HuH-7.5 (cell line): ENCODE measurements at places on chromosomes 6 and 20.

GRCh38 chr6:160391419-160392116, 43.4 kb downstream of the SLC22A3 start:
- no peak for DNase-seq

DNA sequence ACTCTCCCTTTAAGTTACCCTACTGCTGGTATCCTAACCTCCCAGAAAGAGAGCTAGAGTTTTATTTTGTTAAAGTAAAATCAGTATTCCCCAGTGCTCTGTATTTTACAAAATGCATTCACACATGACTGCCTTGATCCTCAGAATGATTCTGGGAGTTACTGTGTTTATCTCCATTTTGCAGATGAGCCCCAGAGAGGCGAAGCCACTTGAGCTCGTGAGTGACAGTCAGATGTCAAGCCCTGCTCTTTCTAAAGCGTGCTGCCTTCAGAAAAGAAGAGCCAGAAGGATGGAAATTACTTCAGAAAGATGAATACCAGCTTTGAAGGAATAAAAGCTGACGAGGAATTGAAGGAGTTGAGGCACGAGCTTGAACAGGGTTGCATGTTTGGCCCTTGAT, 14.1 kb upstream of the OSER1 start:
- no peak for DNase-seq

GRCh38 chr6:36094753-36095496, 35.4 kb upstream of the MAPK13 start:
- peak; percentile 20 for DNase-seq

DNA sequence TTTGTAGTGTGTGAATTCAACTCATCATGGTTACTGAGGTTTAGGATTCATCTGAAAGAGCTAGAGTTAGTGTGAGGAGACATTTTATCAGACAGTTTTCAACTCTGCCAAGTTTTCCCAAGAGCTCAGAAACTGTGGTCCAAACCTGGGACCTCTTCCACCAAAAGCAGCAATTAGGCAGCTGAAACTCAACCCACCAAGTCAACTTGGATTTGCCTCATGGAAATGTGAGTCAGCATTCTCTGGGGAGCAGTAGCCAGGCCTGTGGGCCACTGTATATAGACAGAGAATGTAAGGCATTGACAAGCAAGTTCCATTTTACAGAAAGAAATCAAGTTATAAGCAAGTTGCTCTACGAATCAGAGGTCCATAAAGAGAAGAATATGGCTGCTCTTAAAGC, 178.8 kb upstream of the HDDC2 start:
- DNase-seq, result no peak

DNA sequence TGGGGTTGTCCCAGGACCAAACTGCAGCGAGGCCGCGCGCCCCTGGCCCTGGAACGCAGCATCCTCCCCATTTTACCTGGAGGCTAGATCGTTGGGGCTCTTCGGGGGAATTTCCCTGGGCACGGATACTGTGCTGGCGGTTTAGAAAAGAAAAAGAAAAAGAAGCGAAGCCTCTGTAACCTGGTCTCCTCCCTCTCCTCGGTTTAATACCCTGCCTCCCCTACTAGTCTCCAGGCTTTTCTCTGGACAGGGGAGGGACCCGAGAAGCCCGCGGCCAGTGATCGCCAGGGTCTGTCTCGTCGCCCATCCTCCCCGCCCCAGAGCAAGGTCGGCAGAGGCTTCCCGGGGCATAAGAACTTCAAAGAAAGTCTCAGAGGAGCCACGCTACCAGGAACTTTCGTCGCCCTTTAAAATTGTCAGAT, 6.1 kb upstream of the LAMP5 start:
- no peak for DNase-seq

DNA sequence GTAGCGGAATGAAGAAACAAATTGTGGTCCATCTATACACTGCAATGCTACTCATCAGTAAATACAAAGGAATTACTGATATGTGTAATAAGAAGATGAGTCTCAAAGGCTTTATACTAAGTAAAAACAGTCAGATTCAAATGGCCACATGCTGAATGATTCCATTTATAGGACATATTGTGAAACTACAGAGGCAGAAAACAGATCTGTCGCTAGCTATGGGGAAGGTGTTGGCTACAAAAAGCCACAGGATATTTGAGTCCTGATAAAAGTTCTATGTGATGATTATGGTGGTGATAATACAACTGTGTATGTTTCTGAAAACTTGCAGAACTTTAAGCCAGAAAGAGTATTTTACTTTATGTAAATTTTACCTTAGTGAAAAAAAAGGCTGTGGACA, 313.2 kb downstream of the HDGFL1 start:
- DNase-seq, result no peak

- no peak for DNase-seq
Measured at GRCh38 chr6:111517965-111518364, 34.9 kb upstream of the REV3L start.

DNA sequence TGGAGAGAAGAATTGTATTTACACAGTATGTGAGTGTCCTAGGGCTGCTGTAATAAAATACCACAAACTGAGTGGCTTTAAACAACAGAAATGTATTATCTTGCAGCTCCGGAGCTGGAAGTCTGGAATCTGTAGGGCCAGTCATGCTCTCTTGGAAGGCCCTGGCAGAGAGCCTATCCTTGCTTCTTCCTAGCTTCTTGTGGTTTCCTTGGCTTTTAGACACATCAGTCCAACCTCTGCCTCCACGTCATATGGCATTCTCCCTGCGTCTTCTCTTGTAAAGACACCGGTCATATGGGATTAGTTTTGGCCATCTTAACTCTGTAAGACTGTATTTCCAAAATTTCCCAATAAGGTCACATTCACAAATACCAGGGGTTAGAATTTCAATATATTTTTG, 10.8 kb downstream of the FNDC1 start:
- no peak for DNase-seq

DNA sequence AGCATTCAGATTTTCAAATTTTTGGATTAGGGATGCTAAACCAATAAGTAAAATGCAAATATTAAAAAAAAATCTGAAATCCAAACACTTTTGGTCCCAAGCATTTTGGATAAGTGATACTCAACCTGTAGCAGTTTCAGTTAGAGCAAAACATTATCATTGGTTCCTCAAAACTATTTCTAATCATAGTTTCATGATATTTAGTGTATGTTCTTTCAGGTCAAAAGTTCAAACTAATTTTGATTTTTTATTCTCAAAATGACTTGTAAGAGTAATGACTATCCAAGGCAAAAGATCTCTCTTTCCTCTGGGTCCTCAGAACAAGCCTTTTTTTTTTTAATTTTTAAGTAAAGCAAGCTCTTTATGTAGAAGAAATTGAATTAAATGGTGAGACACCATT, 64.0 kb upstream of the TFB1M start:
- no peak for DNase-seq

GRCh38 chr6:99016355-99016754, 68.6 kb upstream of the FBXL4 start:
- DNase-seq, result no peak

DNA sequence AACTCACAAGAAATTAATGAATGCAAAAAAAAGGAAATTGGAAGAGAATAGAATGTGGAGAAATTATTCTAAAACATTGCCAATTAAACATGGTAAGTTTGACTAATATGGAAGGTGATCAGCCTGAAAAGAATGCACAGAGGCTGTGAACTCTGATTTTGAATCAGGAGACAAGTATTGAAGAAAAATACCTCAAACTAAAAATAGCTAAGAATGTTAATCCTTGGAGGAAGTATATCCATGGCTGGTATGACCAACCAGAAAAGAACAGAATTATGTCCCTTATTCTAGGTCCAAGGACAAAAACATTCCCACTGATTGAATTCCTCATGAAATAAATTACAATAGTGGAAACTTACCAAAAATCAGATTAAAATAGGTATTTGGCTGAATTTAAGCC, 7.3 kb upstream of the RIMS1 start:
- DNase-seq, result no peak

DNA sequence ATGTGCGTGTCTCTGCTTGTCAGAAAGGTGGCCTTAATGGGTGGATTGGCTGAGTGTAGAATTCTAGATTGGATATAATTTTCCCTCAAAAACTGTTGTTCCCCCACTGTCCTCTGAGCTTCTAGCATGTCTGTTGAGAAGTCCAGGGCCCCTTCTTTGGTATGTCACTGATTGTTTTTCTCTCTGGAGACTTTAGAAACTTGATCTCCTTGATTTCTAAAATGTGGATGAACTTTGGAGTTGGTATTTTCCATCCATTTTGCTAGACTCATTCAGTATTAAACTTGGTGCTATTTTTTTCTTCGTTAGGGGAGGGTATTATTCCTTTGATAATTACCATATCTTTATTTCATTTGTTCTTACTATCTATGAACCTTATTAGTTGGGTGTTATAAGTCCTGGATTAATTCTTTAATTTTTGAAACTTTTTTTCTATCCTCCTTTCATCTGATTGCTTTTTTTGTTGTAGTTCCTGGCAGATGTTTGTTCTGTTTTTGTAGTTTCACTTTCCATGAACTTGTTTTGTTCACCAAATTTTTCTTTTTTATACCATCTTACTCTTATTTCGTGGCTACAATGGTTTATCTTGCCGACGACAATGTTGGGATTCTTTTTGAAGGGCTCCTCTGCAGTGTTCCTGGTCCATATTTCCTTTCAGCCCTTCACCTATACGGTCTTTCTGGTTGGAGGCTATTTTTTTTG, 68.4 kb downstream of the ARID1B start:
- no peak for DNase-seq

DNA sequence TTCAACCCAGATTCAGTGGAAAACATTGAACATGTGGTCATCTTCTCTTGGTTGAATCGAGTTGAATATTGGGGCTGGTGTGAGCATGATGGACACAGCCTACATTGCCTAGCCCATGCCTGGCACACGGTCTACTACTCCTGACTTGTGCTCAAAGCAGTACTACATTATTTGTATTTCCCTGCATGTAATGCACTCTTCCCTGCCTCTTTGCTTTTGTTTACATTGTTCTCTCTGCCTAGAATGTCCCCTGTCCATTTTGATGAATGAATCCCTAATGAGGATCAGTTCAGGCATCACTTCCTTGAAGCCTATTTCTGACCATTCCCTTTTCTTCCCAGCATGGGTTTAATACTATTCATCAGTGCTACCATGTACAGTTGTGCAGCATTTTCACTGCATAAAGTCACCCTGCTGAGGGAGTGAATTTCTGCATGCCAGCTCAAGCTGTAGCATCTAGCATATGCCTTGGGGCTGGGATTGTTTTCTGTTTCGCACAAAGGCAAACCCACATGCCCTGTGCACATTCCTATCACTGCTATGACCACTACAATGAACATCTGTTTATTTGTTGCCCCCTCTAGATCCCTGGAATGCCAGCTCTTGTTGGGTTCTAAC, 75.3 kb upstream of the CCN6 start:
- DNase-seq, result no peak

GRCh38 chr6:133553652-133554051, 312.5 kb downstream of the EYA4 start:
- no peak for DNase-seq

GRCh38 chr6:159360306-159360705, 191.1 kb downstream of the FNDC1 start:
- DNase-seq, result no peak

- no peak for DNase-seq
Measured at GRCh38 chr6:31713991-31714684, 1.0 kb upstream of the LY6G6D start.

- no peak for DNase-seq
Measured at GRCh38 chr20:44956410-44956809, 3.8 kb downstream of the TOMM34 start.

- no peak for DNase-seq
Measured at GRCh38 chr6:3757241-3757641, 5.7 kb upstream of the PXDC1 start.

DNA sequence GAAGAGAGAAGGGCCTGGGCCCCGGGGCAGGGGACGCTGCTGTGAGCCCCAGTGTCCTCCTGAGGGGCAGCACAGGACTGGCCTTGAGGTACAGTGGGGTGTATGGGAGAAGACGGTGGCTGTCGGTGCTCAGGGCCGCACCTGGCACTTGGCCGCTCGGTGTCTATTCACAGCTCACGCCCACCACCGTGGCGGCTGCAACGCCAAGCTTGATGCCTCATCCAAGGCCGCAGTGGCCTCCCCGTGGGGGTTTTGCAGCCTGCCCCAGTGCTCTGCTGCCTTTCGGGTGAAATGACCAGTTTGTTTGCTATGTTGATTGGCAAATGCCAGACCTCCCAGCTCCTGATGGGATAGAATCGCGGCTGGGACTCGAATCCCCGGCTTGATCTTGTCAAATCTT, 79.5 kb upstream of the SLCO4A1 start:
- no peak for DNase-seq

GRCh38 chr6:91743756-91744155, 1156.9 kb upstream of the MAP3K7 start:
- no peak for DNase-seq

DNA sequence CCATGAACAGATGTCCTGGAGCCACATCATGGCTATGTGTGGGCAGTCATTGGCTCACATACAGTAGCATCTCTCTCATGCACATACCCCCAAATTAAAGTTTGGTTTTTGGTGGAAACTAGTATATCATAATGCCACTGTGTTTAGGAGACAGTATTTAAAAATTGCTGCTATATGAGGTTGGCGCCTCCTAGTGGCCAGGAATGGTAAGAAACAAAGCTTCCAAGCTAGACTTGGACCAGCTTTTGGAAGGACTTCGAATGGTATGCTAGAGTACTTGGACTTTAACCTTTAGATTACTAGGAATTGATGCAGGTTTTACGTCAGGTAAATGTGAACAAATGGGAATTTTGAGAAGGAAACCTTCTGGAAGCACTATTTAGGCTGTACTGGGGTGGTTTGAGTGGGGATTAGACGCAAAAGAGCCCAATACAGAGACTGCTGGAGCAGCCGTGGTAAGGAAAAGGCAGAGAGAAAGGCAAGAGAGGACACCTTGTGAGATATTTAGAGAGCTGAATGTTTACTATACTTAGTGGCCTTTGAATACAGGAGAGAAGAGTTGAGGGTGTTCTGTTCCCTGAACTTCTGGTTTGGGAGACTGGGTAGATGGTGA, 23.8 kb downstream of the PRSS35 start:
- DNase-seq, result no peak

GRCh38 chr6:373773-374724, 17.5 kb upstream of the IRF4 start:
- DNase-seq, result no peak

DNA sequence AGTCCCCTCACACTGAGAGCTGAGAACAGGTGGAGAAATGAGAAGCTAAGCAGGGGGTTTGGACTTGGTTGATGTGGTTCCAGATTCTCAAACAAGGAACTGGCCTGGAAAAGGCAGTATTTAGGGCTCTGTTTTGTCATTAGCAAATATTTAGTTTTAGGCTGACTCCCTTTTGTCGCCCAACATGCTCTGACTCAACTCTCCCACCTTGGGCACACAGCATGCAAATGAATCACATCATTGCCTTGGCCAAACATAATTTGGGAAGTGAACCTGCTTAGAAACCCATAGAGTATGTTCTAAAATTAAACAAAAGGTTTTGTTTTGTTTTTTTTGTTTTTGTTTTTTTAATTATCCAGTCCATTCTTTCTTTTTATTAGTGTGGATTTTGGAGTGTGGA, 9.5 kb upstream of the UQCC2 start:
- no peak for DNase-seq
